NCI-H1436 (cell line): ENCODE measurements at places on chromosomes 11 and 22.

DNA sequence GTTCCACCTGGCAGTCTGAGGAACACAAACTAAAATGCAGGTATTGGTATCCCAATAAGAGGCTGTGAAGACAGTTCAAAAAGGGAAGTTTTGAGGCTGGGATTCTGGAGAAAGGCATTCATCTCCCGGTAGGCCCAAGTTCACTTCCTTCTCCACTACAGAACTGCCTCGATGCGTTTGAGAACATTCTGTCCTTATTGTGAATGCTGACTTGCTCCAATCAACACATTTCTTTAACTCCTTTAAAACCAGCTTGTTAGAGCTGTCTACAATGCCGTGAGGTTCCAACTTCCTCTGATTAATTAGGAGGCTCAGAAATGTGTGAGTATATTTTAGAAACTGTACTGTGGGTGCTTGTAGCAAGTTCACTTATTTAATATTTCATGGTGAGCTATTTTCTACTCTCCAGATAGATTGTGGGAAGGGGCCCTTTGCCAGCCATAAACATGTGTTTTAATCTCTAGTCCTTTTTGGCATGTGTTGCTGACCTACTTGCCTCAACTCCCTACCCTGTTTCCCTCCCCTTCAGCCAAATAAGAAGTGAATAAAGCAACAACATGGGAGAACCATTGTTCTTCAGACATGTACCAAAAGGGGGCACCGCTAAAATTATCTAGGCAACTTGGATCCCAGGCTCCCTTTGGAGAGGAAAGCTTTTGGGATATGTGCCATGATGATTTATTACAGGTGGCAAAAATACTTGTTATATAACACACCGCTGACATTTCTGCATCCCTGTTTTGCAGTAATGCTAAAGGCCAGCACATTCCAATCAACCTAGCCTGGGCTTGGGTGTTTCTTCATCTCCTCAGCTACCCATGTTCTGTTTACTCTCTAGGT lies 245.6 kb downstream of the BLID start:
- no peak for DNase-seq

- DNase-seq: no peak
Measured at GRCh38 chr11:126394036-126394435, 38.5 kb downstream of the ST3GAL4 start.

DNA sequence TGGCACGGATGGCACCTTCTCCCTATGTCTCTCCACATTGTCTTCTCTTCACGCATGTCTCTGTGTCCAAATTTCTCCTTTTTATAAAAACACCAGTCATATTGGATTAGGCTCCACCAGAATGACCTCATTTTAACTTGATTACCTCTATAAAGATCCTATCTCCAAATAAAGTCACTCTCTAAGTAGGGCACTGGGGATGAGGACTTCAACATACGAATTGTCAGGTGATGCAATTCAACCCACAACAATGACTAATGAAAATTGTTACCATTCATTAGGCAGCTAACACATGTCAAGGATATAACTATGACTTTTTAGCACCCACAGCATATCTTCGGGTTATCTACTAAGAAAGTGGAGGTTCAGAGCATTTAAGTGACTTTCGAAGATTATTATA lies 55.5 kb upstream of the USP47 start:
- no peak for DNase-seq

DNA sequence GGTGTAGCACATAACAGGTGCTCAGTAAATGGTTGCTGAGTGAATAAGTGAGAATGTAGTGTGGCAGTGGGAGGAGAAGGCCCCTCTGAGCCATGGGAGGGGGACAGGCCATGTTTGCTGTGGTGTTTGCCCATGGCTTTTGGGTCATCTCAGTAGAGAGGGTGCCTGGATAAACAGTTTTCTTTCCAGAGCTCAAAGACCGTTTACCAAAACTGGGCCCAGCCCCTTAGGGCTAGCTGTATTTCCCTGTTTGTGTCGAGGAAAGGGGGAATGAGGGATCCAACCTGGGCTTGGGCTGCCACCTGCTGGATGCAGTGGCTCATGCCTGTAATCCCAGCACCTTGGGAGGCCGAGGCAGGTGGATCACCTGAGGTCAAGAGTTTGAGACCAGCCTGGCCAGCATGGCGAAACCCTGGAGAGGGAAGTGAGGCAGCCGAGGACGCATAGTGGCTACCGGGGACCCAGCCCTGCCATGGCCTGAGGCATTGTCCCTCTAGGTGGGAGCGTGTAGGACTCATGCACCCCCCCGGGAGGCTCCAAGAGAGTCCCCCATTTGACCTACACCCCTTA lies 8.7 kb upstream of the LTO1 start:
- DNase-seq: no peak

- no peak for DNase-seq
Measured at GRCh38 chr11:16613262-16613511, 125.3 kb upstream of the C11orf58 start.

DNA sequence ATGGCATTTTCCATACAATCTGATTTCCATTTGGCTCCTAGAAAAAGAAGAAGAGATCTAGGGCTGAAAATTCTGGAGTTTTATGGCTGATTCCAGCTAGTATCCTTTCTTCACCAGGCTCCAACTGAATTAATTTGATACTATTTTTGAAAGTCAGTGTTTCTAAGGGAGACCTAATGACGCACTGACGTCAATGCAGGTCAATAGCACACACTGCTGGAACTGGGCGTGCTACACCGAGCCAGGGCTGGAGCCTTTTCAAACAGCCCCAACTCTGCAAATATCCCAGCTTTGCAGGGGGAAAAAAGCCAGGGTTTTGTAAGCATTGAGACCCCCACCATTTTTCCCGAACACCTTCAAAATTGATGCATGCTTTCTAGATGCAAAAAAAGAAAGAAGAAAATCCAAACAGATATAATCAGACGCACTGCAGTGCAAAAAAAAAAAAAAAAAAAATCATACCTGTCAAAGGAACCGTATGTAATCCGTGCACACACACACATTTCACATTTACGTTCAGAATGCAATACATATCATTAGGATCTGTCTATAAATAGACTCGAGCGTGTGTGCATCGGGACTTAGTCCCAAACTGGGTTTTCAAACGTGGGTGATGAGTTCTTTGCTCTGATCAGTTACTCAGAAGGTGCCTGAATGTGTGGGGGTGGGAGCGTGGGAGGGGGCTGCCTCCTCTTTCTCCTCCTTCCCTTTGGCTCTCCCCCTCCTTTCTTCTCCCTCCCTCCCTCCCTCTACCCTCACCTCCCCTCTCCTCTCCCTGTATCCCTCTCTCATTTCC lies 124.5 kb upstream of the HSD17B12 start:
- no peak for DNase-seq

- DNase-seq: no peak
Measured at GRCh38 chr11:97908354-97908753, 1112.4 kb upstream of the CNTN5 start.

GRCh38 chr22:27115410-27115809 lies 458.0 kb downstream of the MIAT start:
- no peak for DNase-seq

DNA sequence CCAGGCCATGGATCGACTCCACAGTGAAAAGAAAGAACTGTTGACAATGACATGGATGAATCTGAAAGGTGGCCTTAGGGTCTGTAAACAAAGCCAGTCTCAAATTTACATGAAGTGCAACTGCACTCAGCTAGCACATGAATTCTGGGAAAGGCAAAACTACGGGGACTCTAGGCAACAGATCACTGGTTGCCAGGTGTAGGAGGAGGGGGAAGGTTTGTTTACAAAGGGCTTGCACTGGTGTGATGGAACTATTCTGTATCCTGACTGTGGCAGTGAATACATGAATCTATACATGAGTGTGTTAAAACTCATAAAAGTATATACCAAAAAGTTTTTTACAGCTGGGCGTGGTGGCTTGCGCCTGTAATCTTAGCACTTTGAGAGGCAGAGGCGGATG lies 27.3 kb downstream of the ALX4 start:
- DNase-seq: no peak

GRCh38 chr22:23109441-23109978 lies 32.3 kb downstream of the RSPH14 start:
- no peak for DNase-seq

GRCh38 chr11:106917973-106918372 lies 100.3 kb downstream of the GUCY1A2 start:
- DNase-seq: no peak

DNA sequence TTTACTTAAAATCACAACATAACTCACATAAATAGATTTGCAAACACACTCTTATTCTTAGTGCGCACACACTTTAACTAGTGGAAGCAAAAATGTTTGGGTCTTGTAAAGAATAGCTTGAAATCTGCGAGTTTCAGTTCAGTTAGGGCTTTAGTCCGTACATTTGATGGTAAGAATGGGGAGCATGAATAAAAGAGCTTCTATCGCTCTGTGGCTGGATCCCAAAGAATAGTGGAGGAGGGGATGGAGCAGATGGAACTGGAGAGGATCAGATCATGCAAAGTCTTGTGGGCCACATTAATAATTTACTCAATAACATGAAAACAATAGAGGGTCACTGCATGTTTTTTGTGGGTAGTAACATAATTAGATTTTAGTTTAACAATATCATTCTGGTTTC lies 44.3 kb downstream of the DNHD1 start:
- DNase-seq: no peak

GRCh38 chr22:26646158-26646557 lies 11.2 kb upstream of the MIAT start:
- DNase-seq: no peak

- peak; percentile 17 for DNase-seq
Measured at GRCh38 chr22:50218996-50219727, 18.4 kb downstream of the SELENOO start.

GRCh38 chr11:59719556-59719955 lies 5.9 kb upstream of the OR10V1 start:
- no peak for DNase-seq

DNA sequence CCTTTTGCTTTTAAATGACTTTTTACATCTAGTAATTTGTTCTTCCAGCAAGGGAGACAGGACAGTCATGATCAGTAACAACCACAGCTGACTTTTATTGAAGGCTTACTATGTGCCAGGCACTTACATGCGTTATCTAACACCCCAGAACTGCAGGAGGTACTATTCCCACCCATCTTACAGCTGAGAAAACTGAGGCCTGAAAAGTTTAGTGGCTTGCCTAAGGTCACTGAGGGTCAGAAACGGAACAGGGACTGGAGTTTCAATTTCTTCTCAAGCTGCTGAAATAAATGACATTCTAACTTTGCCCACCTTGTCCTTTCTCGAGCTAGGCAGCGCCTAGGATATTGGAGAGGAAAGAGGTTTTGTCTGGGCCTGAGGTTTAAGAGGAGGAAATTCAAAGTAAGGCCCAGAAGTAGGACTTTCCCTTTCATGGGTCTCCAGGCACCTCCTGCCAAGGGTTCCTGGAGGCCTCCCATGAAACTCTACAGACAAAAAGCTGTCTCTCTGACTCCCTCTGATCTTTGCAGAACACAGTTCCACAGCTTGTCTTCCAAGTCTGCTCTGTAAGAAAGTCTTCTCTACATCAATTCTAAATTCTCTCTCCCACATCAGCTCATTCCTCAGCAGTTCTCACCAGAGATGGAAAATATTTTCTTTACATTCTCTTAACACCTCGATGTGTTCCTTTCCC lies 102.2 kb downstream of the NAT10 start:
- no peak for DNase-seq

GRCh38 chr11:23022854-23023253 lies 162.6 kb upstream of the CCDC179 start:
- no peak for DNase-seq

- DNase-seq: no peak
Measured at GRCh38 chr11:76830639-76831327, 29.9 kb upstream of the ACER3 start.

DNA sequence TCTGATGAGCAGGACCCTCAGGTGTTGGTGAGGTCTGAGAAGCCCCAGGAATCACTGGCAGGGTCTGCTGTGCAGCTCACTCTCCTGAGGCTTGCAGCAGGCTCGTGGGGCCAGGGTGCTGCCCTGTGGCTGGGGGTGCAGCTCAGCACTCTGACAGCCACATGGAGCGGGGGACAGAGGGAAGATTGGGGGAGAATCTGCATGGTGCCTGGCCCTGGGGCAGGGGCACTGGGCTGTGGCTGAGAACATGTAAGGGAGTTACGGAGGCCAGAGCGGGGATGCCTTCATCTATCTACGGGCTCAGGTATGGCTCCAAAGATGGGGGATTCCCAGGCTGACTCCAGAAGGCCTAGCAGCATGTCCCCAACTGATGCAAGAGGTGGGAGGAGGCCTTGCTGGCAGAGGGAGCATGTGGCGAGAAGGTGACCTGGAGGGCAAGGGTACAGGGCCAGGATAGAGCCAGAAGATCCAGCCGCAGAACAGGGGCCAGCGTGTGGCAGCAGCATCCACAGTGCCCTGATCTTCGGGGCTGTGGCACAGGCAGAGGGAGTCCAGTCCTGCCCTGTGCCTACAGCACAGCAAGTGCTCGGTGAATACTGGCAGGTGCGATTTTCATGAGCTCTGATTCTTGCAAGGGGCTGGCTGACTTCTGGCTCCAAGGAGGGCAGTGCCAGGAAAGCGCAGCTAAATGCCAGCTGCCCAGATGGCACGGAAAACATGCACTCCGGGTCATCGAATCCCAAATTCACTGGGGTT lies 184.7 kb downstream of the CTTN start:
- DNase-seq: no peak

DNA sequence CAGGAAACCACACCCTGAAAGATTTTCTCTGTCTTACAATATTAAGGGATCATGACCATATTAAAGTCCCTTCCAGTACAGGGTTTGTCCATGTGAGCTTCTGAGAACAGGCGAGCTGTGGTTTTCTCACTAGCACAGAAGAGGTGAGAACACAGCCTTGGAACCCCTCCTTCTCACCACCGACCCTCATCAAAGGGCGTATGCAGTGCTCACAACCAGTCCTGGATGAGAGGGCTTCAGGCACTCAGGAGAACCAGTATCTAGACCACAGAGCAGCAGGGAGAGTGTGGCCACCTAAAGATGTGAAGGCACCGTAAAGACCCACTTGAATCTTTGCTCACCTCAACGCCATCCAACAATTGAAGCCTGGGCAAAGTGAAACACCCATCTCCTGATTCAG lies 397.0 kb downstream of the ETS1 start:
- DNase-seq: no peak

- no peak for DNase-seq
Measured at GRCh38 chr11:122022646-122023045, 93.4 kb downstream of the BLID start.

DNA sequence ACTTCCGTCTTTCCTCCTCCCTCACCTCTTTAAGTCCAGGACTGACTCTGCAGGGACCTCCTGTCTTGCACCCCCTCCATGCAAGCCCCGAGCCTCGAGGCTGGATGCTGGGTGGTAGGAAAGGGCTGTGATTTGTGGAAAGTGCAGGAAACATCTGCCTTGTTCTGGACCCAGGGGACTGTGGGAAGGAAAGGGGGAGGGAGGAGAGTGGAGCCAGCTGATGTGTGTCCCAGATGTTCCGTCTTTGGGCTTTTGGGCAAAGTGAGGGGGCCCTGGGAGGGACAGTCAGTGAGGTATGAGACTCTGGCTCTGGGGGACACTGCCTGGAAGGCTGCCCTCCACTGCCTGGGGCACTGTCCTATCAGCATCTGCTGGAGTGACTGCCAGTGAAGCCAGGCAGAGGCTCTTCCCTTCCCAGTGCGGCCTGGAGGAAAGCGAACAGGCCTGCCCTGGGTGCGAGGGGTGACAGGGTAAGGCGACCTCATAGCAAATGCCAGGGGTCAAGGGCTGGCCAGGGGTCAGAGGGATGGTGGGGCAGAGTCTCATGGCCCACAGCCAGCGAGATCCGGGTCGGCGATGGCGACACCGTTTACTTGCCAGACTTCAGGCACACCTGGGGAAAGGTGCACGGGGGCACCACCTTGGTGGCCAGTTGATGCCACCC lies 1.7 kb downstream of the MRGPRD start:
- no peak for DNase-seq

GRCh38 chr22:19509191-19509590 lies 15.0 kb downstream of the CLDN5 start:
- no peak for DNase-seq
